ENCODE measurements at places on chromosomes 3 and 15.
A peak's percentile ranks its signal among the peaks of the same experiment; 100 is the strongest.

DNA sequence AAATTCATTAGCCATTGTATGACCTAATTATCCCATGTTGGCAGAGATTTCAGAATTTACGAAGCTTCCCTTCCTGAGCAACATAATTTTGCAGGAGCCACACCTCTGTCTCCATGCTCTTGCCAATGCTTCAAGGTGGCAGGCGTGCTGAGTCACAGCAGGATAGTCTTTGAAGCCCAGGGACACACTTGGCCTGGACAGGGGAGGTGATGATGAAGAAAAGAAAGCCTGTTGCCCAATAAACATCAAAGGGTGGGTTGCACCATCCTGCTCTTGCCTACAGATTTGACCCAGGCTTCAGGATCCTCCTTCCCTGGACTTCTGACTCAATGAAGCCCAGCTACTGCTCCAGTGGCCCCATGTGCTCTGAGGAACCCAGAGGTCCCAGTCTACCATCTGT lies 117.1 kb downstream of the MINAR1 start:
- DNase-seq = no peak

DNA sequence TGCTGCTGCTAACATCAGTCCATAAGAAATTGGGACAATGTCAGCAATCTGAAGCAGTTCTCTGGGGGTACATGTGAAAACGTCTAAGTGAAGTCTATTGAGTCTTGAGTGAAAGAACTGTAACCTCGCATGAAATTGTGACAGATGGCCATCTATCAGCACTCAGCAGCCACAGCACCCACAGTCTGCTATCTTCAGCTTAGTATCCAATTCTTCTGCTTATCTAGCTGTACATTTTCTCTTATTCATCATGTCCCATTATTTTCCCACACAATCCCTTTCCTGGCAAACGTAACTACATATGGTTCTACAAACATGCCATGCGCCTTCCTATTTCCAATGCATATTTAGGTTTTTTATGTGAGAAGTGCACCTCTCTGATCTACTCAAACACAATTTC lies 629.7 kb downstream of the NTRK3 start:
- DNase-seq = no peak

- no peak for DNase-seq
These were observed 147.0 kb upstream of the NR2F2 start for GRCh38 chr15:96183514-96183850.

DNA sequence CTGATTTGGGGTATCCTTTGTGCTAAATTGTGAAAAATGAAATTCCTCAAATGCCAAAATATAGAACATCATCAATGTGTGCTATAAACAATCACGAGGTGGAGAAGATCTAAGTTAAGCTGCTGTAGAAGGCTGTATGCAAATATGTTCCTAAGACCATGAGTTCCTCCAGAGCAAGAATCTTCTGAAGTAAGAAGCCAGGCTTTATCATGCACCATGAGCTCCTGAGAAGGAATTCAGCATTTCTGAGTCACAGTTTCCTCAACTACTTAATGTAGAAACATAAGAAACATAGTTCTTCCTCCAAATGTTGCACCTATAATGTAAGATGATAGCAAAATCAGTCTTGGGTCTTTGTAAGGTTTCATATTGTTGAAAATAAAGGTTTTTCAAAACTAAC lies 241.7 kb upstream of the MDFIC2 start:
- no peak for DNase-seq

DNA sequence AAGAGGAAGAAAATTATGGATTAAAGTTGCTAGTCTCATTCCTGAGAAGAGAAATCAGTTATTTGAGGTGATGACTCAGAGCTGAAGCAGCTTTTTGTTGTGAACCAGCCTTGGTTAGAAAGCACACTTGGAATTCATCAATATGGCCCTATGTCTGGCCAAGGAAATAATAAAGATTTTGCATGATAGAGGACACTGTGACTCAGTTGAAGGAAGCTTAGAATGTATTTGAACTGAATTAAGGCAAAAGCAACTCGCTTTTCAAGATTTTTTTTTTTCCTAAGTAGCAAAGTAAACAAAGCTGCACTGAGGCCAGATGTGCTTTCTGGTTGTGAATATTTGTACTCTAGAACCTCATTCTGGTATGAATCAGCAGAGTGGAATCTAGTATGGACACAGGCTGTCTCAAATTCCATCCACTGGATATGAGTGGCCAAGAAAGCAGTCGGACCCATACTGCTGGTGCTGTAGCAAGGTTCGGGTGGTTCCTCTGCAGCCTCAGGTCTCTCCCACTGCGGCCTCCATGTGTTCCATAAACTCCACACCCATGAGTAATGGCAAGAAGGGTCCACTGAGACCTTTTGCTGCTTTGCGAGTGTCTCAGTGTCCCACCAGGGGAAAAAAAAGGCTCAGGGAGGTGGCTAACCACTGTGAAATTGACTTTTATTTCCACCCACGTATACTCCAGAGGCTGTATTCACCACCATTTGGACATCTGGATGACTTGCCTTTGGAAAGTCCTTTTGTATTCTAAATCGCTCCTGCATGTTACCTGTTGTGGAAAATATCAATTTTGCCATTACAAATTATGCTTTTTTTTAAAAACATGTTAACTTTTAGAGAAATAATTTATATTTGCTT lies 53.1 kb downstream of the TGFBR2 start:
- DNase-seq = peak; percentile 41

GRCh38 chr15:92561754-92562153 lies 93.8 kb downstream of the FAM174B start:
- DNase-seq = no peak

- DNase-seq = no peak
These were observed 205.0 kb upstream of the ADAMTS9 start for GRCh38 chr3:64892671-64893309.

DNA sequence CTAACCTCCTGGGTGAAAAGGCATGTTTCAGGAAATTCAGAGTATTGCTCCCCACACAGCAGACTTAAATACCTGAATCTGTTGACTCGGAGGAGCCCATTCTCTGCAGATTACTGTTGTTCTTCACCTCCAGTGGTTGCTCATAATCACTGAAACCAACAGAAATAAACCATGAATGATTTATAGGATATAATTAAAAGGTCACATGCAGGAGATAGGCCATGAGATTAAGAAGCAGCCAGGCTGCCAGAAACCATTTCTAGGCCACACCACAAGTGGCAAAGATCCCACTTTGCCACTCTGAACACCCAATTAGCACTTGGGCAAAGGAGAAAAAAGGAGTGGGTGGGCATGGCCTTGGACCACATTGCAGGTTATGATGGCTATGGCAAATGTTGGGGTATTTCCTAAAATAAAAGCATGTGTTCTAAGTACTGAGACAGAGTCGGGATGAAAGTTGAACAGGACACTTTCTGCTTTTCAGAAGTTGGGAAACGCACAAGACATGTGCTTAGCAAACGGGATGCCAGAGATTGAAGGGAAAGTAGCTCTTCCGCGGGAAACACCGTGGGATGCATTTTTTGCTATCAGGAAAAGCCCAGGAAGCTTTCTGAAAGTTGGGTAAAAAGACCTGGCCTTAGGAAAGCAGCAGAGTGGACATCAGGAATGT lies 1.5 kb downstream of the CDC25A start:
- no peak for DNase-seq

DNA sequence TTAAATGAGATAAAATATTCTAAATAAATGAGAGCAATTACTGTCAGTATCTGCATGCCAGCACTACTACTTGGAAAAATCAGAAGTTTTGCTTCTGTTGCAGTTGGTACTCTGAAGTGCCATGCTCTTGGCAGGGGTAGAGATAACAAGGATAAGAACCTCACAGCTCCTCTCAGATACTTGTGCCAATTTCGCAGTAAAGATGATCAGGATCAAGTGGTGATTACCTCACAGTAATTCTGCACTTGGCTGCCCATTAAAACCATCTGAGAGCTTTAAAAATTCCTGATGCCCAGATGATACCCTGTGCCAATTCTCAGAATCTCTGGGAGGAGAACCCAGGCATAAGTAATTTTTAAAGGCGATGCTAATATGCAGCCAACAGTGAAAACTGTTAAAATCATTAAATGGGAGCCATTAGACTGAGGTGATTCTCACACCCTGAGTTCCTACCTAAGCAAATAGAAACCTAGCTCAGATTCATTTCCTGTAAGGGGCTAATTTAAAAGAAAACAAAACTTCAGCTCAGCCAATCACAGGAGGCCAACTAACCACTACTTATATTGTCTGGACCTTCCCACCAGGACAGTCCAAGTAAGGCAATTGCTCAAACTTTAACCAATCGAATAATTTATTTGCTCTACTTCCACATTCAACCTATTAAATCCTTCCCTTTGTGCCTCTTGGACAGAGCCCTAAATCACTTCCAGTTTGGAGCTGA lies 171.2 kb downstream of the KCNMB2 start:
- DNase-seq = no peak

GRCh38 chr15:51973775-51974174 lies 2.2 kb upstream of the LEO1 start:
- no peak for DNase-seq

GRCh38 chr3:38311941-38312340 lies 29.8 kb downstream of the SLC22A14 start:
- DNase-seq = no peak

DNA sequence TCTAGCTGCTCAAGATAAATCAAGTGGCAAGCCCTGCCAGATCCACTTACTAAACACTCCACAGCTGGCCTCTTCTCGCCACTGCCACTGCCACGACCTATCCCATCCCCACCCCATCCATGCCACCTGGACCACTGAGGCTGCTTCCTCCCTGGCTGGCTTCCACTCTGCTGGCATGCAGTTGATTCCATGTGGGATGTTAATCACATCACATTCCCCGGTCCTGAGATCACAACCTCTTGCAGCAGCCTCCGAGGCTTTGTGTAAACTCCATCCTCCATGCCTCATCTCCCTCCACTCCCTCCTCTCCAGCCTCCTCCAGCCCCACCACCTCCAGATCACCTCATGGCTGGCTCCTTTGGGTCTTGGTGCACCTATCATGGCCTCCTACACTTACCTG lies 7.7 kb downstream of the NCKIPSD start:
- no peak for DNase-seq

- no peak for DNase-seq
These were observed 195.6 kb downstream of the RPLP1 start for GRCh38 chr15:69648212-69648611.

DNA sequence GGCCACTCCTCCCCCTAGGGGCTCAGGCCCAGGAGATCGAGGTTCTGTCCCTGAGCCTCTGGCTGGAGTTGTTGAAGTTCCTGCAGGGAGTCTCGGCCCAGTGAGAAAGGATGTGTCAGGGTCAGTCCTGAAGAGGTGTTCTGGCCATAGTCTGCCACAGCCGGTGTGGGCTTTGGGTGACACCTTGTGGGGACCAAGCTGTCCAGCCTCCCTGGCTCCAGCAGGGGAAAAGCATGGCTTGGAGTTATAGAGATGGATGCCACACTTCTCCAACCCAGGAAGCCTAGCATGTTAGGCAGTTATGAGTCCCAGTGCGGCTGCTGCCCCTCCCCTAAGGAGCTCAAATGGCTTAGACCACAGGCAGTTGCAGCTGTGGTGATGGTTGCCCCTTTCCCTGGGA lies 945.6 kb upstream of the GBE1 start:
- no peak for DNase-seq

- DNase-seq = no peak
These were observed 28.2 kb upstream of the BCL6 start for GRCh38 chr3:187773233-187774184.

DNA sequence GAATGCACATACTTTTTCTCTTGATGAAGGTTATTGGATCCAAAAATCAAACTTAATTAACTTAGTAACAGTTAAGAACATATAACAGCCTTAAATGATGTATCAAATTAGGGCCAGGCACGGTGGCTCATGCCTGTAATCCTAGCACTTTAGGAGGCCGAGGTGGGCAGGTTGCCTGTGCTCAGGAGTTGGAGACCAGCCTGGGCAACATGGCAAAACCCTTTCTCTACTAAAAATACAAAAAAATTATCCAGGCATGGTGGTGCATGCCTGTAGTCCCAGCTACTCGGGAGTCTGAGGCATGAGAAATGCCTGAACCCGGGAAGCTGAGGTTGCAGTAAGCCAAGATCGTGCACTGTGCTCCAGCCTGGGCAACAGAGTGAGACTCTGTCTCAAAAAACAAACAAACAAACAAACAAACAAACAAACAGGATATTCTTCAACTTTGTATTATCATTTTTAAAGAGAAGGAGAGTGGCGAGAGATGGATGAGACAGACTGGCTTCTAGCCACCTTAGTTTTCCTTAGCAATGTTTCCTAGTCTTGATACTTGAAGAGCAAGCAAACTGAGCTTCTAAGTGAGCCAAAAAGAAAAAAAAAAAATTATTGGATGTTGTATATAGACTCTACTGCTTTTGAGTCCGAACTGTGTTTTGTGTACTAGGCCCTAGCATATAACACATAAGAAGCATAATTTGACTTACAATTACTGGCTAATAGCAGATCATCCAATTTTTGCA lies 13.8 kb downstream of the SPRED1 start:
- no peak for DNase-seq

DNA sequence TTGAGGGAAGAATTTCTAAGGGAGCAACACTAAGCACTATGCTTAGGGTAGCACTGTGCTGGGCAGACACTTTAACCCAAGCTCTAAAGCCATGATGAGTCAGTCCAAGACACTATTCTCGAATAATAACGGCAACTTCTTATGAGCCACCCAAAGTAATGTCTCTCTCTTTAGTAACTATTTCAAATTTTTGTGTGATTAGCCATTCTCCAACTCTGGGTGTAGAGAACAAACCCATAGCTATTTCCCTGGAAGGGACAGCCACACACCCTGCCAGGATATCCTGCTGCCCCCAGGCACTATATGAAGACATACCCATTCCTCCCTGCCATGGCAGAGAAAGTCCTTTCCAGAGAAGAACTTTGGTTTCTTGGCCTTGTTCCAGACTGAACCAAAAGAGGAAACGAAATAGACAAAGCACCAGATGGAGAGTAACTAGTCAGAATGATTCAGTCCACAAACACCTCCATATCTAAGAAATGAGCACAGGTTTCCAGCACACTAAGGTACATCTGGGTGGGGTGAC lies 384.9 kb upstream of the THBS1 start:
- DNase-seq = no peak

- no peak for DNase-seq
These were observed 267.0 kb upstream of the CFAP20DC start for GRCh38 chr3:59316688-59317275.

DNA sequence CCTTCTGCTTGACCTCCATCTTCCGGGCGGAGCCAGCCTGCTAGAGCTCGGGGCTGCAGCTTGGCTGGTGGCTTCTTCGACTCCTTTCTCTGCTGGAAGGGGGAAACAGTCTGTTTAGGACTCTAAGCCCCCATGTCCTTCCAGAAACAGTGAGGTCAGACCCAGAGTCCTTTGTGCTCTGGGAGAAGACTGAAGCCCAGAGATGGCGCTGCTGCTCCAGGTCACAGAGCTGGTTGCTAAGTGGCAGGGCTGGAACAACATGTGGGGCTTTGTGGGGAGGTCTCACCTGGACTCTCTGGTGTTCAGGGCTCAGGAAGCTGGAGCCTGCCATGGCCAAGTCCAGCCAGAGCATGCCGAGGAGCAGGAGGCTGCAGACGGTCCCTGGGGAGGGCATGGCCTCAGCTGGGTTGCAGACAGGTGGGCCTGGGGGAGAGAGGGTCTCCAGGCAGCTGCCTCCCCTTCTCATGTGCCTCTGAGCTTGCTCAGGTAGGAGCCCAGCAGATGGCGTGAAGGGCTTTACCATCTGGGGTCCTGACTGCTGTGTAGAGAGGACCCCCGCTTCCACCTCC lies 2.9 kb downstream of the GHRL start:
- no peak for DNase-seq

Measured in mucosa of gallbladder (tissue), 1 donor.